ENCODE measurements at places on chromosomes 3 and 15. TPM values are rescaled to one million over a fixed set of nuclear protein-coding genes. Genes with fewer than 3 reads are reported as not detected.

- H3K4me1 ChIP-seq: no peaks in the 10 kb centered on the region
- DNase-seq: peak; percentile 3
- no peak overlapping the region for H3K27ac ChIP-seq
These were observed 127.0 kb upstream of the ROBO2 start for GRCh38 chr3:76912841-76913383.

Gene HEXA
- total RNA-seq: 122 TPM

GRCh38 chr15:78440375-78441373 is 2.7 kb downstream of the IREB2 start:
- DNase-seq: no peak
- peaks cover 16% of the 10 kb centered on the region for H3K4me1 ChIP-seq
- no peak overlapping the region for H3K4me3 ChIP-seq
- H3K27ac ChIP-seq: no peak overlapping the region

DNA sequence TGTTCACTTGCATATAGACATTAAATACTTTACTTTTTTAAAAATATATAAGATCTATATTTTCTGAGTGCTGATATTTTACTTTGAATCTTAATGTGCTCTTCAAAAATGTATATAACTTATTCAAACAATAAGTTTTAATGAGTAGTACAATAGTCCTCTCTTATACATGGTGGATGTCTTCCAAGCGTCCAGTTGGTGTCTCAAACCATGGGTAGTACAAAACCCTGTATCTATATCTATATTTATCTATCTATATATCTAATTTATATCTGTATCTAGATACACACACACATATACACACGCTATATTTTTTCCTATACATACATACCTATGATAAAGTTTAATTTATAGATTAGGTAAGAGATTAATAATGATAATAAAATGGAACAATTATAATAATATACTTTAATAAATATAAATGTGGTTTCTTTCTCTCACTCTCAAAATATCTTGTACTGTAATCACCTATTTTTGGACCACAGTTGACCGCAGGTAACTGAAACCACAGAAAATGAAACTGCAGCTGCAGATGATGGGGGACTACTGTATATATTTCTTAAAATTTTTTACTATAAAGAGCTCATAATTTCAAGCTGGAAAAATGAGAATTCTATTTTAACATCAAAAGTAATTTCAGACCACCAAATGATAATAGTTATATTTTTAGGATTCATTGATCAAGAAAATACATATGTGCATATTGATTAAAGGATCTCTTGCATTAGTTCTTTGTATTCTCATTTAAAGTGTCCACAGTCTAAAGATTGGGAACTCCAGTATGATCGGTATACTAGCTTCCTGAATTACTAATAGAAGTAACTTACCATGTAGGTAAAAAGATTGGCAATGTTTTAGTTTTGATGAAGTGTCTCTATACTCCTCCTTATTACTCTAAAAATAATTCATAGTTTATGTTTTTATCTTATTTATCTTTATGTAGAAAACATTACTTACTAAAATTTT is 215.1 kb upstream of the MLF1 start:
- no peak overlapping the region for H3K27ac ChIP-seq
- DNase-seq: no peak
- no peak overlapping the region for H3K4me3 ChIP-seq
- H3K4me1 ChIP-seq: no peaks in the 10 kb centered on the region
- H3K36me3 ChIP-seq: no peaks in the 10 kb centered on the region

Gene SLC22A13
- 0.29 TPM for total RNA-seq

DNA sequence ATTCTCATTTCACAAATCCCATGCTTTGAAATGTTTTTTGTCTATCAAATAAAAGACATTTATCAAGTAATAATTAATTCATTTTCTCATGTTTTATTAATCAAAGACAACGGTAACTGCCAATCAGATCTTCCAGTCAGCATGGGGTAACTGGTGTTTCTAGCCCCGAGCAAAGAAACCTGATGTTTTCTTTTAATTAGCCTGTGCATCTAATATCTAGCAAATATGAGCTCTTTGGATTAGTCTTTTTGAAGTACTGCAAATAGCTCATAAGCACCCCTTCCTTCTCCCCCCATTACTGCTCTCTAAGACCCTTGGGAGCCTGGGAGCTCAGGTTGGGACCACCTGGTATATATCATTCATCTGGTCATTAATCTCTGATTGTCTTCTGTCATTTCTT is 43.1 kb upstream of the SRGAP3 start:
- no peak overlapping the region for H3K27ac ChIP-seq
- no peak overlapping the region for H3K4me3 ChIP-seq
- H3K27me3 ChIP-seq: no peaks in the 10 kb centered on the region
- no peaks in the 10 kb centered on the region for H3K4me1 ChIP-seq
- no peak for DNase-seq

GRCh38 chr15:60935130-60935529 is 294.0 kb downstream of the RORA start:
- H3K27ac ChIP-seq: no peak overlapping the region

- H3K27me3 ChIP-seq: no peaks in the 10 kb centered on the region
- no peak overlapping the region for H3K4me3 ChIP-seq
- H3K4me1 ChIP-seq: no peaks in the 10 kb centered on the region
- H3K27ac ChIP-seq: no peak overlapping the region
- DNase-seq: no peak
- no peaks in the 10 kb centered on the region for H3K36me3 ChIP-seq
These were observed 405.1 kb upstream of the MCTP2 start for GRCh38 chr15:93826293-93826692.

Gene HRG
- total RNA-seq: not detected

Gene ZIC1
- 2.1 TPM for total RNA-seq

DNA sequence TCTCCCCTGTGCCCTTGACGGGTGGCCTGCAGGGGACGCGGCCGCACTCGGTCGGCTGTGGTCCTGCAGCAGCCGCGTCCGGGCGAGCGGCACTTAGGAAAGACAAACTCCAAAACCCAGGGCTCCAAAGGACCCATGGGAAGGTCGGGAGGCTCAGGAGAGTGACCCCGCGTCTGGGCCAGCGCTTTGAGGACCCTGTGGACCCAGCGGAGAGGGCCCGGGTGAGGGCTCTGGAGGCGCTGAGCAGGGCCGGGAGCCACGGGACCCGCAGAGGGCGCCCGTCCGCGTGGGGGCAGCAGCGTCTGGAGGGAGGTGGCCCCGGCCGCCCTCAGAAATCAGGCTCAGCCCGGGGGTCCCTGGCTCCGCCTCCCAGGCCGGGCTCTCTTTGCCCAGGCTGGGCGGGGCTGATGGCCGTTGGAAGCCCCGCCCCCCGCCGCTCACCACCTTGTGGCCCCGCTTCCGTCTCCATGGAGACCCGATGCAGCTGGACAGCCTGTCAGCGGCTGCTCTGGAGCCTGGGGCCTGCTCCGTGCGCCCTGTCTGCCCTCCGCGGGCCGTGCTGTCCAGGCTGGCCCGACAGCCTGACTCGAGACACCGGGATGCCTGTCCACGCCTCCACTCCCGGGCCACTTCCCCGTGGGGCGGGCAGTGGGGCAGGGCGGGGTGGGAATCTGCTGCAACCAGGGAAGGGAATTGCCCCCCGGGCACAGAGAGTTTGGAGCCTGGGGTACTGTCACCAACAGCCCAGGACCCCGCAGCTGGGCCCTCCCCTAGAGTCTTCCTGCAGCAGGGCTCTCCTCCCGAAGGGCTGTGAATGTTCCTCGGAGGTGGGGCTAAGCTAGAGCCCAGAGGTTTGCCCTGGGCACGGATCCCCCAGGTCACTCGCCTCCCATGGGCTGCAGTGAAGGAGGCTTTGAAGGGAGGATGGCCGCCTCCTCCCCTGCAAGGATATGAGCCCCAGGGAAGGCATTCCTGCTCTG is 34.8 kb upstream of the RPL32 start:
- peak overlapping the region; percentile 33 for H3K4me3 ChIP-seq
- H3K36me3 ChIP-seq: no peaks in the 10 kb centered on the region
- no peak for DNase-seq

DNA sequence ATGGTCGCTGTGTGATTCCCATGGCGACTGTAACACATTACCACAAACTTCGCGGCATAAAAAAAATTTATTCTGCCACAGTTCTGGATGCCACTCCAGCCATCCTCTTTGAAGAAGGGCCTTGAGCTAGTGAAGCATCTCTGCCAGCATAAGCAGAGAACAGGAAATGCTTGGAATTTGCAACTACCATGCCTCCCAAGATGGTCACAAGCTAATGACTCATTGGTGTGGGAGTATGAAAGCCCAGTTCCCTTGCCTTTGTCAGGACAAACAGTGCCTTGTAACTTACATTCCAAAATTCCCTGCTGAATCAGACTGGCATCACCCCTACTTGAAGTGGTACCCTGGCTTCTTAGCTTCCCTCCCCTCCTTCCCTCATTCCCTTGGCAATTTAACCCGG is 129.7 kb downstream of the PROS1 start:
- H3K4me1 ChIP-seq: peaks cover 9% of the 10 kb centered on the region
- peak overlapping the region; percentile 77 for H3K27ac ChIP-seq
- H3K36me3 ChIP-seq: no peaks in the 10 kb centered on the region
- peak; percentile 73 for DNase-seq

DNA sequence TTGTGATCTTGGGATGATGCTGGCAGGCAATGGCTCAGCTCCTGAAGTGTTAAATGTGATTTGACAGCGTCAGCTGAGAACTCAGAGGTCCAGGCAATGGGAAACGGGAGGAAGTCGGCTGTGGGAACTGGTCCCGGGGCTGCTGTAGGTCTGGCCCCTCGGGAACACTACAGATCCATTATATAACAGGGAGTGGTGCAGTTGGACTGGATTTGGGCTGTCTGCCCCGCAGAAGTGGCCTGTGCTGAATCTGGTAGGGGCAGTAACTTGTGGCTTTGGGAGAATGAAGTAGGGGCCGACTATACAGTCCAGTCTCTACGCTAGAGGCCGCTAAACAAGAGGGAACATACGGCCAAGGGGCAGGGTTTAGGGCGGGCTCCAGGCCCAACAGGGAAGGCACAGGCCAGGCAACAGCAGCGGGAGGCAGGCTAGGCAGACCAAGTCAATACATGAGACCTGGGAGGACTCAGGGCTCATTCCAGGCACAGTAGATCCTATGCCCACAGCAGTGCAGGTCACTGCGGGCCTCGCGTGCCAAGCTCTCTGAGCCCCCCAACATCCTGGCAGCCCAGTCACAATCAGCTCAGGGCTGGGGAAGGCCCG is 20.3 kb upstream of the IL16 start:
- no peak overlapping the region for H3K27ac ChIP-seq
- no peaks in the 10 kb centered on the region for H3K36me3 ChIP-seq
- no peaks in the 10 kb centered on the region for H3K4me1 ChIP-seq
- DNase-seq: no peak
- H3K27me3 ChIP-seq: peaks cover 6% of the 10 kb centered on the region

Gene PRRT3
- 3.5 TPM for total RNA-seq

DNA sequence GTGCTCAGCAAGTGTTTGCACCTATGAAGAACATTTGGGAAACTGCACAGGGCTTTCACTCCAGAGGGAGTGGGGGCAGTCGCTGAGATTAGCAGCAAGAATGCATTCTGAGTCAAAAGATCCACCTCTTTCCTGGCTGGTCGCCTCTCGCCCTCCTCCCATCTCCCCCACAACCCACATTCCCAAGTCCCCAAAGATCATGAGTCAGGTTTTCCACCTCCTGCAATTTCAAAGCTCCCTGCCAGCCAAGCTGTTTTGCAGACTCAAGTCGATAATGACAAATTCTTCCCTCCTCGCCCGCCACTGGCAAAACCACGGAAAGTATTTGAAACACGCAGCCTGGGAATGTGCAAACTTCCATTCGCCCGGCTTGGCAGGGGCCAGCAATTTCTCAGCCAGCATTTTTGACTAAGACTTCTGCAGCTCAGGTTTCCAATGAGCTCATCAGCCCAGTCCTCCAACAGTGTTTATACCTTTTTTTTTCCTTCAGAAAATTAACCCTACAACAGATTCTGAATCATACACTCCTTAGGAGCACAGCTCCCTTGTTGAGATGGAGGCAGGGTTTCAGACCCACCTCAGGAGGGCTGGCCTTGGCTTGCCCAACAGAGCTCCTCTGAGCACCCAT is 181.4 kb downstream of the SMAD6 start:
- H3K36me3 ChIP-seq: no peaks in the 10 kb centered on the region
- no peaks in the 10 kb centered on the region for H3K27me3 ChIP-seq
- peaks cover 41% of the 10 kb centered on the region for H3K4me1 ChIP-seq
- H3K4me3 ChIP-seq: no peak overlapping the region
- peak overlapping the region; percentile 92 for H3K27ac ChIP-seq
- peak; percentile 82 for DNase-seq

- H3K4me3 ChIP-seq: no peak overlapping the region
- H3K27ac ChIP-seq: peak overlapping the region; percentile 76
- peaks cover 56% of the 10 kb centered on the region for H3K4me1 ChIP-seq
- peaks cover 14% of the 10 kb centered on the region for H3K36me3 ChIP-seq
- peak; percentile 50 for DNase-seq
These were observed 126.0 kb downstream of the MYLK start for GRCh38 chr3:123758081-123758564.

DNA sequence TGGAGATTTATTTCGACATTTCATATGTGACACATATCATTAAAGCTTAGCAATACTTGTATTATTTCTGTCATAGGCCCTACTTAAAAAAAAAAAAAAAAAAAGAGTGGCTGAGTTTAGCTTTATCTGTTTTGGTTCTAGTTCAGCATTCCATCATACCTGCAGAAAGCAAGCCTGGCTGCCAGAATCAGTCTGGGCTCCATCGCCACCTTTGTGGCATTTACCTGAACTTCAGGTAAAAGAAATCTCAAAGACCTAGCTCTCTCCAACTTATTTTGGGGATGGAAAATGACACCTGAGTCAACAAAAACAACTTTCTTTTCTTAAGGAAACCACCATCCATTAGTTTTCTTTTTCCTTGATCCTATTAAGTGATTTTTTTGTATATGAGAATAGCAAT is 82.1 kb downstream of the NEK10 start:
- H3K4me3 ChIP-seq: no peak overlapping the region
- DNase-seq: no peak

DNA sequence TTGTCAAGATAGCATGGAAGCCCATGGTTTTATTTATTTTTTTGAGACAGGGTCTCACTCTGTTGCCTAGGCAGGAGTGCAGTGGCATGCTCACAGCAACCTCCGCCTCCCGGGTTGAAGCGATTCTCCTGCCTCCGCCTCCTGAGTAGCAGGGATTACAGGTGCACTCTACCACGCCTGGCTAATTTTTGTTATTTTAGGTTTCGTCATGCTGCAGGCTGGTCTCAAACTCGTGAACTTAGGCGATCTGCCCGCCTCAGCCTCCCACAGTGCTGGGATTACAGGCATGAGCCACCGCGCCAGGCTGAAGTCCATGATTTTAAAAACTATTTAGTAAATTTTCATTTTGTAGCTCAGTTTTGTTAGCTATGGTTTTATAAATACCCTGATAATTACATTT is 2.7 kb upstream of the ACTR8 start:
- no peak for DNase-seq
- no peaks in the 10 kb centered on the region for H3K27me3 ChIP-seq
- no peak overlapping the region for H3K4me3 ChIP-seq
- peaks cover 33% of the 10 kb centered on the region for H3K36me3 ChIP-seq
- H3K27ac ChIP-seq: no peak overlapping the region

Gene RCN2
- 54.8 TPM for total RNA-seq

Gene GOLGA6D
- not detected for total RNA-seq

DNA sequence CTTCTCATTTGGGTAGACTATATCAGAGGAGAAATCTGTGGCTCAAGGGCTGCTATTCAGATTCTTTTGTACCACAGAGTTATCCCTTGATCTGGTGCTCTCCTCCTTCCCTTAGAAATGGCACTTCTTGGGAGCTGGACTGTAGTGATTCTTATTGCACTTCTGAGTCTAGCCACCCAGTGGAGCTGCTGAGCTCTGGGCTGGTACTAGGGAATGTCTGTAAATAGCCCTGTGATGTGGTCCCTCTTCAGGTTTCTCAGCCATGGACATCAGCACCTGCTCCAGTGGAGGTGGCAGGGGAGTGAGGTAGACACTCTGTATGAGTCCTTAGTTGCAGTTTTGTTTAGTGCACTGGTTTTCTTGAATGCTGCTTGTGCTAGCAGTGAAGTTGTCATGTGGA is 1292.6 kb downstream of the SI start:
- H3K4me3 ChIP-seq: no peak overlapping the region
- H3K4me1 ChIP-seq: no peaks in the 10 kb centered on the region
- H3K36me3 ChIP-seq: no peaks in the 10 kb centered on the region
- no peak for DNase-seq
- no peak overlapping the region for H3K27ac ChIP-seq
- H3K27me3 ChIP-seq: no peaks in the 10 kb centered on the region
